HCT116 (cell line): ENCODE measurements at places on chromosomes 4 and X. TPM values are rescaled to one million over a fixed set of nuclear protein-coding genes. Genes with fewer than 3 reads are reported as not detected.
A peak's percentile ranks its signal among the peaks of the same experiment; 100 is the strongest.

Gene RPA4
- total RNA-seq = 0.20 TPM

Gene PRPS1
- total RNA-seq = 62.6 TPM

DNA sequence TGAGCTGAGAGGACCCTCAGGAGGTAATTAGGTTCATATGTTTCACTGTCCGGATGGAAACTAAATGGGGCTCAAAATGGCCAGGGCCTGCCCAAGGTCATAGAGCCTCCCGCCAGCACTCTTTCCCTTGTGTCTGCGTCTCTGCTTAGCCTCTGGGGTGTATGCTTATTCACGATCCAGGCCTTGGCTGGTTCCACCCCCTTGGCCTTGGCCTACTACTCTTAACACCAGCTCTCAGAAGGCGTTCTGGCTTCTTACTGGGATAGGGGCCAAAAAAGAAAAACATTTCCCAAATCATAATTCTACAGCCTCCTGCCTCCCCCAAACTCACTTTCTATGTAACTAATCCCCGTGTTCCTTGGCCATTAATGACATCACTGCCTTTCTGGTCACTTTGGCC, 68.8 kb downstream of the RTL5 start:
- no peak for DNase-seq
- no peak overlapping the region for H3K27ac ChIP-seq
- no peaks in the 10 kb centered on the region for H3K4me1 ChIP-seq
- peaks cover 1% of the 10 kb centered on the region; the same call in 1 of the 2 replicates for H3K27me3 ChIP-seq
- no peak overlapping the region for H3K4me3 ChIP-seq
- no peaks in the 10 kb centered on the region for H3K36me3 ChIP-seq

DNA sequence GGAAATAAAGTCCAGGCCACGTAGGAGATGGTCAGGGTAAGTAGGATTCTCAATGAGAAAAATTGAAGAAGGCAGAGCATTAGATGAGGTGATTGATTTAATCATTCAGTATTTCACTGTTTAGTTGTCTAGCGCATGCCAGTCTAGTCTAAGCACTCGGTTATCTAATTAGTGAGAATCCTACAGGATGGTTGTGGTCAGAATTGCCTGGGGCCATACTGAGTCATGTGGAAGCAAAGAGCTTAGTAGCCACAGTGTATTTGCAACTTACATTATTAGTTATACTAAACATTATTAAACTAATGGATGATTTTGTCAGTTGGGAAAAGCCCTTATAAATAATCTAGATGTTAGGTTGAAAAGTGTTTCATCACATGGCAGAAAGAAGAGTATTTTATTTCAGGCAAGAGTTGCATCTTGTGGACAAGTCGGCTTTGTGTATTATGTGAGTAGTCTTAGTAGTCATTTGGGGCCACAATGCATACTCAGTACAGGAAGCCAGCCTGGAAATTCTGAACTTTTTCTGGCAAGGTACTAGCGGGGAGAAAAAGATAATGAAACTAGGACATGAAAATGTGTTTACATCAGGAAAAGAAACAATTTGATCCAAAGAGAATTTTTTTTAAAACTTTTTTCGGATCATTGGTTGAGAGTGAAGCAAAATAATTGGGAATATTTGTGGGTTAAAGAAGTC, 31.9 kb downstream of the CPEB2 start:
- no peaks in the 10 kb centered on the region for H3K4me1 ChIP-seq
- no peak overlapping the region for H3K27ac ChIP-seq
- no peak for DNase-seq

DNA sequence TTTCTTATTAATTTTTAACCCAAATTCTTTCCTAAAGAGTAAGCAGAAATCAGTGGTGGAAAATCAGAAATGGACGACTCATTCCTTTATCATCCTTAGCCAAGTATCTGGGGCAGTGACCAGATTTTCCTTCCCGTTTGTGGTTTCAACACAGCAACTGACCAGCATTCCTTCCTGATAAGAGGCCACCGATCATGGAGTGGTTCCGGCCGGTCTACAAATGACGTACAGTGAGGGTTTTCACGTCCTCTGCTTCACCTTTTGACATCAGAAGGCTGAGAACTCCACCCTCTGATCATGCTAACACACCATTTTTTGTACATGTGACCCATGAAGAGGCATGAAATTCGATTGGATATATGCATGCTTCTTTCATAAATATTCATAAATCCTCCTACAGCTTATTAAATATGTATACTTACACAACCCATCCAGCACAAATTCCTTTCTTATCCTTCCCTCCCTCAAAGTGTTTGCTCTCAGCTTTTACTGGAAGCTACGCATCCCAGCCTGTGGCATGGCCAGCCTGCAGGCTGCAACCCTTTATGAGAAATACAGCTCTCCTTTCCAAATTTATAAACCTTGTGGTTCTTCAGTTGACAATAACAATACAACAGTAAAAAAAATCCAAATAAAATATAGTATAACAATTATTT, 173.0 kb upstream of the CASK start:
- H3K27ac ChIP-seq = no peak overlapping the region
- H3K4me1 ChIP-seq = peaks cover 9% of the 10 kb centered on the region; the same call in 1 of the 2 replicates
- H3K36me3 ChIP-seq = no peaks in the 10 kb centered on the region

- H3K4me3 ChIP-seq = no peak overlapping the region
- H3K4me1 ChIP-seq = no peaks in the 10 kb centered on the region
- H3K27me3 ChIP-seq = no peaks in the 10 kb centered on the region
- DNase-seq = peak; percentile 55
These were observed 28.7 kb downstream of the CLDN34 start for GRCh38 chrX:9995855-9996339.

DNA sequence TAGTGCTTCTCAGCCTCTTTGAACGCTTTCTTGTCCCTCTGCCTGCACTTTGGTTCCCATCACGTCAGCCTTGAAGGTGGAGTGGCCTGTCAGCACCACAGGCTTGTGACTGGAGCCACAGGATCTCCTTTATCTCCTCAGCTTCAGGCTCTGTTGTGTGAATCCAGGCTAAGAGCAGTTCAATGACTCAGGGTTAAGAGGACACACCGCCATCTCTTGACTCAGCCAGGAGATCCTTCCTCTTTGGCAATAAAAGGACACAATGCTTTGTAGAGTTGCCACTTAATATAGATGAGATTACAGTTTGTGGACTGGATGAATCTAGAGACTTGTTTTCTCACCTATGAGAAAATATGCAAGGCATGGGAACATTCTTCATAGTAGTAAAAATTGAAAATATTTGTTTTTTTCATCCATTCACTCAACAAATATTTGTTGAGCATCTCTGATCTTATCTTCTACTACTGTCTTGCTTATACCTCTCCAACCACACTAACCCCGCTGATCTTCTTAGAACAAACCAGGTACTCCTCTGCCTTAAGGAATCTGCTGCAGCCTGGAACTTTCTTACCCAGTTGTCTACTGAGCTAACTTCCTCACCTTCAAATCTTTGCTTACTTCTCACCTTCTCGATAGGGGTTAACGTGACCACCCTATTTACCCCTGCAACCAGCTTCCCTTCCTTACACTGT, 62.3 kb downstream of the UCHL1 start:
- no peak overlapping the region for H3K4me3 ChIP-seq
- no peaks in the 10 kb centered on the region for H3K36me3 ChIP-seq
- no peak for DNase-seq
- no peaks in the 10 kb centered on the region for H3K27me3 ChIP-seq

DNA sequence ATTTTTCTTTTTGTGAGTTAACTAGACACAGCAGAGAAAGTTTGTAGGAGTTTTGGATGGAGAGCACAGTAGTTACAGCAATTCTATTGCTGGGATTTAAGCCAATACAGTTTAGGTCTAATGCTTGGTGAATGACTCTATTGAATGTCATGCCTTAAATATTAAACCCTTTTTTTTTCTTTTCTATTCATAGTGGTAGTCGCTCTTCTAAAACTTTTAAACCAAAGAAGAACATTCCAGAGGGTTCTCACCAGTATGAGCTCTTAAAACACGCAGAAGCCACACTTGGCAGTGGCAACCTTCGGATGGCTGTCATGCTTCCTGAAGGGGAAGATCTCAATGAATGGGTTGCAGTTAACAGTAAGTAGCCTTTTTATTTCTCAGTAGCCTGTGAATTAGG, 34.8 kb upstream of the DCK start:
- H3K36me3 ChIP-seq = no peaks in the 10 kb centered on the region
- DNase-seq = no peak
- H3K4me1 ChIP-seq = no peaks in the 10 kb centered on the region
- no peak overlapping the region for H3K27ac ChIP-seq

- no peak for DNase-seq
- no peak overlapping the region for H3K4me3 ChIP-seq
- no peaks in the 10 kb centered on the region for H3K27me3 ChIP-seq
- H3K27ac ChIP-seq = no peak overlapping the region
- no peaks in the 10 kb centered on the region for H3K4me1 ChIP-seq
- H3K36me3 ChIP-seq = no peaks in the 10 kb centered on the region
These were observed 1583.3 kb downstream of the STIM2 start for GRCh38 chr4:28443801-28444412.

GRCh38 chr4:67879486-67879885, 4.3 kb downstream of the TMPRSS11D start:
- H3K4me1 ChIP-seq = no peaks in the 10 kb centered on the region
- H3K27ac ChIP-seq = no peak overlapping the region
- no peaks in the 10 kb centered on the region for H3K27me3 ChIP-seq
- no peak overlapping the region for H3K4me3 ChIP-seq
- no peak for DNase-seq

DNA sequence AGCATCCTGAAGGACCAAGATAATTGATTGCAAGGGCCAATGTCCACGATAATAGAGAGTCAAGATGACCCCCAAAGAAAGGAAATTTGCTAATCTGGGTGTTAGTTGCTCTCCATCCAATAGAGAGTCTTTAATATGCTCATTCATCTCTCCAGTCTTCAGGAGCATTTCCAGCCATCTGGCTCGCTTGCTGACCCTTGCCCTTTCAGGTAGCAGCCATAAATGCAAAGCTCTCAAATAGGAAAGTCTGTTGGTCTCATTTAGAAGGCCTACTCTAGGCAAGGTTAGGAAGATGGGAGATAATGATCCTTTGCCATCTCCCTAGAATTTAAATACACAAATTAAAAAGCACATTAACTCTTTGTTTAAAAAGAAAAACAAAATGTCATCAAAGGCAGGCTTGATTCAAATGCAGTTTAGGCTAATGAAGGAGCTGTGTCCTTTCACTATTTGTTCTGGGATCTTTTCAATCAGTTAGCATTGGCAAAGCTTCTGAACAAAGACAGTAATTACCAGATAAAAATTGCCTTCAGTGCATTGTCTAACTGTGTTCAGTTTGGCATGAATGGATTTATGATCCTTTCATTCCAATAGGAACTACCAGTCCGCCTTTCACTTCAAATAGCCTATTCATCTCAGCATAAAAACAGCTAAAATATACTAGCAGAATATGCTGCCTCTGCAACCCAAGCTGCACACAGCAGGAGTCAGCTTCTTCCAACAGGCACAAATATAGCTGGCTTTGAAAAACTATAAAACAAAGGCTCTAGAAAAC, 49.6 kb upstream of the ATXN3L start:
- H3K4me3 ChIP-seq = no peak overlapping the region
- no peak overlapping the region for H3K27ac ChIP-seq
- no peak for DNase-seq
- H3K4me1 ChIP-seq = no peaks in the 10 kb centered on the region
- no peaks in the 10 kb centered on the region for H3K27me3 ChIP-seq

DNA sequence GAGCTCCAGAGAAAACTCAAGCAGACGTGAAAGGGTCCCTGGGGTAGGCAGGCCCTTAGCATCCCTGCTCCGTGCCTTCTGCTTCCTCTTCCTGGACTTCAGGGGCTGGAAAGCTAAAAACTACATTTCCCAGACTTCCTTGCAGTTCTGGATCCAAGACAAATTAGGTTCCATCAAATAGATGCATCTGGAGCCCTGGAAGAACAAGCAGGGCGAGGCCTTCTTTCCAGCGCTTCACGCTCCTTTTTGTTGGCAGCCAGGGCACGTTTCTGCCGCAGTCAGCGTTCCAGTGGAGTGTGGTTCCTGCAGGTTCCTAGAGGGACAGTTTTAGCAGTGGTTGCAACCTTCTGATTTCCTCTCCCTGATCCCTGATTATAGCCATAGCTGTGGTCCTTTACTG, 53.6 kb upstream of the MSX1 start:
- H3K4me3 ChIP-seq = no peak overlapping the region
- no peaks in the 10 kb centered on the region for H3K27me3 ChIP-seq
- H3K4me1 ChIP-seq = no peaks in the 10 kb centered on the region
- no peaks in the 10 kb centered on the region for H3K36me3 ChIP-seq
